Stimulated activated naive CD4-positive, alpha-beta T cell treated with Interleukin-2 at 50 U/mL for 16 hours (primary cell): ENCODE measurements at places on chromosomes 5 and 9.

- DNase-seq: no peak
These were observed 38.0 kb downstream of the CREBRF start for GRCh38 chr5:173094012-173094661.

- DNase-seq: no peak
These were observed 10.5 kb downstream of the LURAP1L start for GRCh38 chr9:12785260-12785770.

DNA sequence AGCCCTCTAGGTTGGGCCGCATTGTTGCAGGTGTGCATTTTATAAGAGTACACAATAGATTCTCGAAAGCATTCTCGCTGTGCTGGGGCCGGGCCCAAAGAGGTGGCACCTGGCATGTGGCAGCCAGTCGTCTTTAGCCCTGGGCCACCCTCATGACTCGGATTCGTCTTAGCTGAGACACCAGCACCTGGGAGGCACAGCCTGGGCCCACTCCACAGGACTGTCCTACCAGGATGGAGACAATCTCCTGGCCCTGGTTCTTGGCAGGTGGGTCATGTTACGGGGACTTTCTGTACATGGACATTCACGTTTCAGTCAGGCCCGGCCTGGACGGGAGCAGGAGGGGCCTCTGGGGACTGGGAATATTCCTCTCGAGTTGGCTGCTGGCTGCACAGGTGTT lies 212.5 kb downstream of the FANCC start:
- DNase-seq: no peak

- no peak for DNase-seq
These were observed 184.0 kb downstream of the MAN2A1 start for GRCh38 chr5:109873687-109874086.

DNA sequence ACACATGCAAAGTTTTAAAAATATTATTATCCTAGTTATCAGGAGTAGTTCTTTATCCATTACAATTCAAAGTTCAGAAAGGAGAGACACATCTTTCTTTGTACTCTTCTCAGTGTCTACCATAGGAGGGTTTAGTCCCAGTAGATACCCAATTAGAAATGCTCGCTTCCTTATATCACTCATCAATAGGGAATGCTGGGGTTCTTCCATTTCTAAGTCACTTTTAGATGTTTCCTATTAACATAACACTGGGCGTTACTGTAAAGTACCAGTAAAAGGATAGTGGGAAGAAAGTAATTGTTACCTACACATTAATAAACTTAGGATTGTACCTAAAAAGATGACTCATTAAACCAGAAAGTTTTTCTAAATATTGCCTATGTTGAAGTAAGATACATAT lies 348.3 kb upstream of the CDH6 start:
- no peak for DNase-seq

GRCh38 chr5:175201393-175201792 lies 242.6 kb downstream of the DRD1 start:
- no peak for DNase-seq

DNA sequence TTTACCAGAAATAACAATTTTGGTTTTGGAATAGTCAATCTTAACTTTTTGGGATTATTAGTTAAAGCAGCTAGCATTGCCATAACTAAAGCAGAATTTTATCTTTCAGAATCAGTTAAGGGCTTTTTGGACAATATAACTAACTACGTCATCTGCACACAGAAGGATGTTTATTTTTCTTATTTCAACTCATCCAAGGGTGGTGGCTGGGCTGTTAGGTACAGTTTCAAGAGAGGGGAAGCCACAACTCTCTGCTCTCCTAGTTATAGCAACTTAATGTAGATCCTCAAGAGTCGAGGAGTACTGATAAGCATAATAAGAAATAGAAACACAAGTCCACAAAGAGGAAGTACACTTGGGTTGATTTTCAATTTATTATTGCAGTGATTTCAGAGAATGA lies 65.6 kb downstream of the ANKRD55 start:
- DNase-seq: no peak

- no peak for DNase-seq
These were observed 272.9 kb upstream of the RIOK2 start for GRCh38 chr5:97455996-97456395.

GRCh38 chr5:61995486-61995885 lies 310.5 kb upstream of the KIF2A start:
- no peak for DNase-seq

- DNase-seq: no peak
These were observed 226.8 kb upstream of the ATP10B start for GRCh38 chr5:161078793-161079192.

GRCh38 chr5:88732181-88732633 lies 150.8 kb downstream of the MEF2C start:
- DNase-seq: no peak

GRCh38 chr9:129198319-129199043 lies 20.4 kb upstream of the IER5L start:
- no peak for DNase-seq

DNA sequence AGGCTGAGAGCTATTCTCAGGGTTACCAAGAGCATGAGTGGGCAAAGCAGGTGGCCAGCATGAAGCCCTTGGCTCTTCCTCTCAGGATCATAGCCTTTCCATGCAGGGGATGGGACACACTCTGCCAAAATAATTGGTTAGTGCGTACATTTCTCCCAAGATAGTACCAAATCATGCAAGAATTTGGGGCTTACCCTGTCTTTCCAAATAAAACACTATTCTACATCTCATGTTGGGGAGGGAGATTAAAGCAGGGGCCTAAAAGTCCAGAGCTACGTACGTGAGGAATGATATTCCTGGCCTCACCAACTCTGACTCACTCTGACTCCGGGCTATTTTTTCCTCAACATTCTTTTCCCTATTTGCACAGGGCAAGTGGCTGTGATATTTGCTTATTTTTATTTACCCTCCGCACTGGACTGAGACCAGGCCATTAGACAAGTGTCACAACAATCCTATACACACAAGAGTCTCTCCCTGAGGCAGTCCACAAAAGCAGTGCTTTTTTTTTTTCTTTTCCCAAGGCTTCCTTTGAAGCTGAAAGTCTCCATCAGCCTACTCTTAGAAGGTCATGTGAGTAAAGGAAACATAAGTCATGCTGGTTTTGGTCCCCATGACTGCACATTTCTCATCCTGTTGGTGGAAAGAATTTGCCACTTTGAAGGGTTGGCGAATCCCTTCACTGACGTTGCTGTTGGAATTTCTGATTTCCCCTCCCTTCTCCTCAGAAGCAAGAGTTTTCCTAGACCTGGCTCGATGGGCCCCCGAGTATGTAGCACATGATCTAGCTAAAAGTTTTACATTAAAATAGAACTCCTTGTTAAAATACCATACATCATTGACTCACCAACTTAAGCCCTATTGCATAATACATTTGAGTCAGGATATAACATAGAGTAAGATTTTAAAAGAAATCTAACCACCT lies 40.0 kb downstream of the TMEM252 start:
- no peak for DNase-seq

GRCh38 chr9:89953824-89954615 lies 349.2 kb downstream of the GADD45G start:
- no peak for DNase-seq

- no peak for DNase-seq
These were observed 37.2 kb downstream of the NUDT12 start for GRCh38 chr5:103525361-103525760.

DNA sequence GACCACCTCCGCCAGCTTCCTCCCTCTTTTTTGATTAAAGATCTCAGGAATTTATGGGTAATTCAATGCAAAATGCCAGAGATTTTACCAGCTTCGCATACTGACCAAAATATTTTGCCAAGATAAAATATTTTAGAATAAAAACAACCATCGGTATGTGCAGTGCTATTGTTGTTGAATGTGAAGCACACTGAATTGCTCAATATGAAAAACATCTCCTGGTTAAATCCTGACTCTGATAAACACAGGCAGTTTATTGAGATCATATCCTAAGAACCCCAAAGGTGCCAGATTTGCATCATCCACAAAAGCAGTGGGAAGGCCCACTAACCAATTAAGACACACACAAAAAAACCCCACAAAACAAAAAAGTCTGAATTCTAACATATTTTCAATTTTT lies 202.4 kb downstream of the GLIS3 start:
- no peak for DNase-seq

DNA sequence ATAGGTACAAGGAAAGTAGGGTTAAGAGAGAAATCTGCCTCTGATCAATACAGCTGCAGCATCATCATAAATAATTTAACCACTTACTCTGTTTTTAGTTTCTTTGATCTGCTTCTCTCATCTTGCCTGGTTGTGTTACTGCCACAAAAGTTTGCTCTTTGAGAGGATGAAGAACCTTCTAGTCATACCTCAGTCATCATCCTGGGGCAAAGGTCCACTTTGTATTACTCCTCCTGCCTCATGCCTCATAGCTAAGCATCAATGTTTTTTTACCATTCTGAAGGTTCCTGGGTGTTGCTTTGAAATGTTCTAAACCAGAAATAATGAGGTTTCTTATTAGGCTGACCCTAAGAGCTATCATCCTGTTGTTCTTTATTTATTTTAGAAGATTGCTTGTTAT lies 17.1 kb upstream of the TRIM36 start:
- DNase-seq: no peak

- DNase-seq: no peak
These were observed 39.0 kb downstream of the ERGIC1 start for GRCh38 chr5:172872997-172873491.

DNA sequence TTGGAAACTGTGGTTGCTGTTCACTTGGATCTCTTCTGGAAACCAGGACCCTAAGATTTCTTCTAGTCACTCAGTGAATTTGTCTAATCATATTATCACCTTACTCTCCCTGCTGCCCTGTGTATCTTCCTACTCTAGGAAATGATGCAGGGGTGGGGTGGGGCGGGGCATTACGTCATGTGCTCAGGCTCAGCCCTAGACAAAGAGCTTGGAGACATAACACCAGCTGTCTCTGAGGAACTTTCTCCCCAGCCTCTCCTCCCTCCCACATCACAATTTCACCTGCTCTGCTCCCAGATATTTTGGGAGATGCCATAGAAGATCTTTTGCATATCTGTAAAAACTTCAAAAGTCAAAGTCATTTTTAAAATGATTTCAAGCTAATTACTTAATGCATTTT lies 470.4 kb downstream of the ZSWIM6 start:
- DNase-seq: no peak

- no peak for DNase-seq
These were observed 26.2 kb upstream of the IRX4 start for GRCh38 chr5:1908931-1909330.

GRCh38 chr5:2674456-2674855 lies 77.0 kb downstream of the IRX2 start:
- no peak for DNase-seq

- DNase-seq: no peak
These were observed 19.6 kb upstream of the ZCCHC7 start for GRCh38 chr9:37100741-37101140.

- DNase-seq: no peak
These were observed 2.3 kb upstream of the SMIM33 start for GRCh38 chr5:139468421-139468931.

- no peak for DNase-seq
These were observed 94.3 kb downstream of the SREK1 start for GRCh38 chr5:66238435-66238834.

- DNase-seq: no peak
These were observed 211.2 kb downstream of the MEF2C start for GRCh38 chr5:88671505-88672499.

DNA sequence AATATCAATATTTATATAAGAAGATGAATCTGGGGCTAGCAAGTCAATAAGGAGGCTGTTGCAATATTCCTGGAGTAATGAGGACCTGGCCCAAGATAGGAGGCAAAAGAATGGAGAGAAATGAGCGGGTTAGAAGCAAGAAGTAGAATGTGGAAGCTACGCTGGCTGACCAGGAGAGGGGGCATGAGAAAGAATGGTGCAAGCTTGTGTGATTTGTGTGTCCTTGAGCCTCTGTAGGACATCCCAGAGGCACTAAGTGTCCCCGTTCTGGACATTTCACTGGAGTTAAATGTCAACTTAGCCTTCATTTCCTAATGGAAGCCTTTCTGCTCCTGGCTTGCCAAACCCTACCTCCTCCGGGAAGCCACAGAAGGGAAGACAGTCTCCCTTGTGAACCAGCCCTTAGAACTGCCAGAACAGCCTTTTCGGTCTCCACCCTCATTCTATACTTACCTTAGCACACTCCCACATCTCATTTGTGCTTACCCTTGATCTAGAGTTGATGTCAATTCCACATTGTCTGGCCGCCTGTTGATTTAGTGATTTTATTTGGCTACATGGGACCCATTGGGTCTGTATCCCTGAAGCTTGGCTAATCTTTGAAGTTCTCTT lies 6.7 kb upstream of the PDE6A start:
- DNase-seq: no peak

DNA sequence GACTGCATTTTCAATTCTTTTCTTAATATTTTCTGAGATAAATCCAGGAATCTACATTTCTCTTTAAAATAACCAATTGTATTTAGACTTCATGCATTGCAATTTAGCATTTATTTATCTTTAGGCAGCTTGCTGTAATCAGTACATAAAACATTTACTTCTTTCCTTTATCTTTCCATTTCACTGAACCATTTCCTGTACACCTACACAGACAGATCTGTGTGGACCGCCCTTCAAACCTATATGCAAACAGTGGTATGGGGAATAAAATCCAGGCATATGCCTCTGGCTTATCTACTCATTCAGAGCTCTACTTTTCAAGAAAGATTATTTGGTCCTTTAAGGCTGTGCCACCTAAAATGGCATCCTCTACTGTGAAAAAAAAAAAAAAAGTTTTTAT lies 640.0 kb downstream of the MAT2B start:
- DNase-seq: no peak

DNA sequence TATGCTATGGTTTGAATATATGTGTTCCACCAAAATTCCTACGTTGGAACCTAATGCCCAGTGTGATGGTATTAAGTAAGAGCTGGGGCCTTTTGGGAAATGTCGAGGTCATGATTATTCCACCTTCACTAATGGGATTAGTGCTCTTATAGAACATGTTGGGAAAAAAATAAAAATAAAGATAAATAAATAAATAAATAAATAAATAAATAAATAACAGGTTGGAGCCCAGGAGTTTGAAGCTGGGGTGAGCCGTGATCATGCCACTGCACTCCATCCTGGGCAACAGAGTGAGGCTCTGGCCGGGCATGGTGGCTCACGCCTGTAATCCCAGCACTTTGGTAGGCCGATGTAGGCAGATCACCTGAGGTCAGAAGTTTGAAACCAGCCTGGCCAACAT lies 22.5 kb downstream of the BASP1 start:
- no peak for DNase-seq

- no peak for DNase-seq
These were observed 49.9 kb downstream of the USP20 start for GRCh38 chr9:129885018-129885669.

GRCh38 chr9:97954550-97954989 lies 16.6 kb upstream of the HEMGN start:
- peak; percentile 27 for DNase-seq

DNA sequence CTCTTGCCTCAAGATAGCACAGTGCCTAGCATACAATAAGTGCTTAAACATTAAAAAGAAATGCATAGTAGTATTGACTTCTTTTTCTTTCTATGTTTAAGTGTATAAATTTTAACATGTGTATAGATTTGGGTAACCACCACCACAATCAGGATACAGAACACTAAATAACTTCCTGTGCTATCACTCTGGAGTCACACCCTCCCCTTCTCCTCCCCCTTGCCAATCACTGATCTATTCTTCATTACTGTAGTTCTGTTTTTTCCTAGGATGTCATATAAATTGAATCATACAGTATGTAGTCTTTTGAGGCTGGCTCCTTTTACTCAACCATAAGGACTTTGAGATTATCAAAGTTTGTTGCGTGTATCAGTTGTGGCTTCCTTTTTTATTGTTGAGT lies 68.5 kb downstream of the OSTF1 start:
- no peak for DNase-seq
